HFF-Myc (cell line): ENCODE measurements at places on chromosomes 6 and 20.

DNA sequence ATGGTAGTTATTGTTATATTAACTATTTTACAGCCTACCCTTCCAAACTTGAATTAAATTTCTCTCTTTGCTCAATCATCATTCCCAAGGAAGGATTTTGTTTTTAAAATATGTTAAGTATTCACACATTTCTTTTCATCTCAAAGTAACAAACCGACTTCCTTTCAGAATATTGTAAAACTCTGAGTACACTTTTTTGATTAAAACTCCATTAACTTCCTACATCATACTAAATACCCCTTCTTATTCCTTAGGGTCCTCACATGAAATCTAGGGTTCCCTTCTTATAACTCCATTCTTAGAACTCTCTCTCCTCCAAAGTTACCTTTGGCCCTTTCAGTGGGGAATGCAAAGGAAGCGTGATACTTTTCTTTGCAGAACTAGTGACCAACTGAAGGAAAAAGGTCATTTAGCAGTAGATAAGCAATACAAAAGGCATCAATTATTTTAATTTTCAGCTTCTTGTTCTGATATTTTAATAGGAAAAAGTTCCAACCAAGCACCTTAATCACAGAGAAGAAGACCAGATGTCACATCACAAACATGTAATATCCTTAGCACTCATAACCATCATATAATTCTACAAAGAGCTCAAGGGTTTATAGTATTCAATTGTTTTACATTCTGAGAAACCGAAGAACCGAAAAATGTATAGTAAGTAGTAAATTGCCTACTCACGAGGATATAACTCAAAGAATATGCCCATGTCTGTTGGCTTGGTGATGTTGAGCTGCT, 494 bp downstream of the RHAG start:
- DNase-seq: no peak

DNA sequence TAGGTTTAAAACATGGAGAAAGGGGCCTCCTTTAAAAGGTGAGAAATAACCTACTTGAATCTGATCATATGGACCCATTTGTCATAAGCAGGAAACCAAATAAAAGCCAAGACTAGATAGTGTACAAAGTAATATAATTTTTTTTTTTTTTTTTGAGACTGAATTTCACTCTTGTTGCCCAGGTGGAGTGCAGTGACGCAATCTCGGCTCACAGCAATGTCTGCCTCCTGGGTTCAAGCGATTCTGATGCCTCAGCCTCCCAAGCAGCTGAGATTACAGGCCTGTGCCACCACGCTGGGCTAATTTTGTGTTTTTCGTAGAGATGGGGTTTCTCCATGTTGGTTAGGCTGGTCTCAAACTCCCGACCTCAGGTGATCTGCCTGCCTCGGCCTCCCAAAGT, 89.2 kb downstream of the SASH1 start:
- no peak for DNase-seq

DNA sequence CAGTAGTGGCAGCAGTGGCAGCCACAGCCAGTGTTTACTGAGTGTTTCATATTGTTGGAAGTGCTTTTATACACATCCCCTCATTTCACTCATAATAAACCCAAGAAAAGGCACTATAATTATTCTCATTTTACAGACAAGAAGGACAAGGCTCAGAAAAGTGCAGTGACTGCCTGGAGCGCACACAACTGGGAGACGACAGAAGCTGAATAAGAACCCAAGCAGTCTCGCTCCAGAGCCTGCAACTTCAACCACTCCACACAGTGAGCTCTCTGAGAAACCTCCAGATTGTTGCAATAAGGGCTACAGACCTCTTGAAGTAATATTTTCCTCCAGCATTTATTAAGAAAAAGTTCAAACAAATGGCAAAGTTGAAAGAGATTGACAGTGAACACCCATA, 76.9 kb downstream of the PLCG1 start:
- no peak for DNase-seq

DNA sequence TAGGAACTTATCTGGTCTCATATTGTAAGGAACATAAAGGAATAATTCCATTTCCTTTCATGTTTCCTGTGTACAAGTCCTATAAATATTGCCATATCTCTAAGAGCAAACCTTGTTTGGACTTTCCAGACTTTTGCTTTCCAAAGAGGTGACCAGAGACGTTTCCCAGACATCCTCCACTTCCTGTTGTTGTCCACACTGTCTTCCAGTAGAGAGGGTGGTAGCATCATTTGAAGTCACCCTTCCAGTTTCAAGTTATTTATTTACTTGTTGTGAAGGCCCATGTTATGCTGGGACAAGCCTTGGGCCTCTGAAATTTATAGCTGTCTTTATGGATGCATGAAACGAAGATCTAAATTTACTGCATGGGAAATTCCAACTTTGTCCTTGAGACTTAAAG, 10.6 kb upstream of the TGM3 start:
- DNase-seq: no peak

- no peak for DNase-seq
These were observed 200.5 kb upstream of the MCHR2 start for GRCh38 chr6:100194535-100194934.

DNA sequence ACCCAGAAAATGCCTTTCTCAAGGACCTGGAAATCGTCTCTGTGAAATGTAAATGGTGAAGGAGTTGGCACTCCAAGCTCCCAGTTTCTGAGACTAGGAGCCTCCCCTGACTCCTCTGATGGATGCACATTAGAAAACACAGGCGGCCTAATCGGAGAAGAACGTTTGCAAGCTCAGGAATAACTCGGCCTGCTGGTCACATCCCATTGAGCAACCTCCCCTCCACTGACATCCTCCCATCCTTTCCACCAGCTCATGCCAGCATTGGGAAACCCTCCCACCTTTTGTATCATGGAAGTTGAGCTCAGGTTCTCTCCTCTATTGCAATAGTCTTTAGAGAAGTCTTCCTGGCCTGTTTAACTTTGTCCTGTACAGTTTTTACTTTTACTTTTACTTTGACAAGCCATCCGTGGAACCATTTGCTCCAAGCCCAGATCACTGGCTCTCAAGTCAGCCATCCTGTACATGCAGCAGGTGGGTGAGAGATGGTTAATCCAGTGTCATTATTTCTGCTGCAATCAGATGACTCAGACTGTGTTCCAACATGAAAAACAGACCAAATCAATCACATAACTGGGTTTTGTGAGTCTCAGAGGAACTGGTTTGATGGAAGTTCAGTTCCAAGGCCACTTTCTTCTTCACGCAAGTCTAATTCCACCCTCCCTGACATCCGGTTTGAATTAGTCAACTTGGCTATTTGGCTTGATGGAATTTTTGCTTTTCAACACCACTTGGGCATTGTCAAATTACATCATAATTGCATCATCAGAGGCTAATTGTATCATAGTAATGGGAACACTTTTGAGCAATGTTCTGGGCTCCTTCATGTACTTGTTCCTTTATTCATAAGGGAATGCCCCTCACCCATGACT, 619.4 kb upstream of the CDH4 start:
- no peak for DNase-seq

DNA sequence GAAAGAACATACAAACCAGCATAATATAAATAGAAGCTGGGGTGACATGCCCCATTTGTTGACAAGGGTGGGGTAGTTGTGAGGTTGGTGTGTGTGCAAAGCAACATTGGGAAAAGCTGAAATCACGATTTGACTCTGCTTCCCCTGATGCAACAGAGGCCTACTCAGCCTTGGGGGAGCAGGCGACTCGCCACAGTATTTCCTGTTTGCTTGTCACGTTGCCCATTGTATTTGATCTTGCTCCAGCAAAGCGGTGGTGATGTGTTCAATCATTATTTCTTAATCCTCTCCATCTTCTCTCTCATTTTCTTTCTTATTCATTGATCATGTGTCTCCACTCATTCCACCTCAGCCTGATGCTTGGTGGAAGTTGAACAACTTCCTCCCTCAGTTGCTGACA, 165.8 kb upstream of the CITED2 start:
- DNase-seq: no peak

DNA sequence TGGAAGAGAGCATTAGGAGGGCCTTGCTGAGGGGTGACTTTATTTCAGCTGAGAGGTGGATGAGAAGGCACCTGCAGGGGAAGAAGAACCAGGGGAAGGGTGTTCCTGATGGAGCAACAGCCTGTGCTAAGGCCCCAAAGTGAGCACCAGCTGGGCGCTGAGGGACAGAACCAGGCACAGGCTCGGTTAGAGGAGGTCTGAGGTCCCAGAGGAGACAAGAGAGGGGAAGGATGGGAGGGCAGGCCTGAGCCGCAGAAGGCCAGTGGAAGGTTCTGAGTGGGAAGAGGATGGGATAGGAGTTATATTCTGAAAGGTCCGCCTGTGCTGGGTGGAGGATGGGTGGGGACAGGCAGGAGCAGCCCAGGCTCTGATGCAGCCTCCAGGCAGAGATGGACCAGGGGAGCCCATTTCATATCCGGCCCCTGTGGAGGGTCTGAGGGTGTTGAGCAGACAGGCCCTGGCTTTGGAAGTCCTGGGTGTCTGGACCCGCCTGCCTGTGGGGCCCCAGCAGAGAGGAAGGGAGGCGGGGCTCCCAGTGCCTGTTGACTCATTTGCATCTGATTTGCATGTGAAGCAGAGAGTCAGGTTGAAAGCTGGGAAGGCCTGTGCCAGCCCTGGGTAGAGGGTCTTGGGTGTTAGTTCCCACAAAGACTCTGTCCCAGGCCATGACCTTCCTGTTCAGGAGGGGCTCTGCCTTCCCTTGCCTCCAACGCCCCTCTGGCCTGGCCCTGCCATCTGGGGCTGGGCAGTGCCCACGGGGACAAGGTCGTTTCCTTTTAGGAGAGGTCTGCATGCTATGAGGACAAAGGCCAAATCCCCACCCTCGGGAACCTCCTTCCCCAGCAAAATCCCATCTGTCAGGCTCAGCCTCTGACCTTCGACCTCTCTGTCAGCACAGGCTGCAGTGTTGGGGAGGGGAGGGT, 10.6 kb upstream of the FAM110A start:
- no peak for DNase-seq

DNA sequence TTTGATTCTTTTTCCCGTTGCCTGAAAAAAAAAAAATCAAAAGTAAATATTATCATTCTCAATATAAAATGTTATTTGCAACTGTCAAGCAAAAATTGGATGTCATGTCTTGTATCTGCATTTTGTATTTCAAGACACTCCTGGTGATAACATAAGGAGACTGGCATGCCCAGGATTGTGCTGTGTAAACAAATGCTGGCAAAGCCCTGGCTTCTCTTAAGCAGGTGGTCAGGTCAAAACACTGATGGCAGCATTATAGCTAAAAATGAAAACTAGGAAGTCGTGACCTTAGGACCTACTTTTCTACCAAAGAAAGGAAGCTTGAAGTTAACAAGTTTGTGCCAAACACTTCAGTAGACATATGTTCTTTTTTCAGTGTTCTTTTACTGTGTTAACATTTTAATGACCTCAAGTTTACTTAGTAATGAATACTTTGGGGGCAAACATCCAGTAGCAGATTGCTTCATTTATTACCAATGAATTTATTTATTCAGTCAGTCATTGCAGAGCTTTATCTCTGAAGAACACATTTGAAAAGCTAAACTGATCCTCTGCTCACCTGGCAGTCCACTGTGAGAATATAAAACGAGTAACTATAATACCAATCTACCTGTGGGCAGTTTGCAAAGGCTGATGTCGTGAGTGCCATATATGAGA, 243.1 kb upstream of the FLRT3 start:
- no peak for DNase-seq

- DNase-seq: no peak
These were observed 156.7 kb downstream of the JARID2 start for GRCh38 chr6:15402406-15403045.

DNA sequence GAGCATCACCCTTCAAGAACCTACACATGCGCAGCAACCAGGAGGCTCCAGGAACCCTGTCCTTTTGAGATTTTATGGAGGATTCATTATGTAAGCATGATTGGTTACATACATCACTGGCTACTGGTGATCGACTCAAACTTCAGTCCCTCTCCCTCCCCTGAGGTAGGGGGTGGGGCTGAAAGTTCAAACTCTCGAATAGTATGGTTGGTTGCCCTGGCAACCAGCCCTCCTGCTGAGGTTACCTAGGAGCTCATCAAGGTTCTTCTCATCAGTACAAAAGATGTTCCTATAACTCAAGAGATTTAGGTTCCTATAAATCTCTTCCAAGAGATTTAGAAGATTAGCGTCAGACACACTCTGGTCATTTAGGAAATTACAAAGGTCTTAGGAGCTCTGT, 21.9 kb upstream of the ZSCAN9 start:
- no peak for DNase-seq

- DNase-seq: no peak
These were observed 1.1 kb upstream of the PRSS35 start for GRCh38 chr6:83511266-83511665.

DNA sequence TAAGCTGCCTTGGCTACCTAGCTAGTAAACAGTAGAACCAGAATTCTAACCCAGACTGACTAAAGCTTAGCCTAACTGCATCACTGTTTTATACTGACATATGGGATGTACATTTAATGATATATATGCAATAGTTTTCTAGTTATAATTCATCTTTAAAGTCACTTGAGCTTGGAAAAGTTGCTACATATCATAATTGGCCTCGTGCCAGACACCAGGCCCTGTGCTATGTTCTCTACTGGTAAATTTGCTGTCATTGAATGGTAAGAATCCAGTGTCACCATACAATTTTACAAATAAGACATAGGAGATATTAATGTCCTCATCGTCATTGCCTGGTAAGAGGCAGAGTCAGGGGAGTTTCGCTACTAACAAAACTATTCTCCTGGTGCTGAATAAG, 396.8 kb downstream of the CDKAL1 start:
- DNase-seq: no peak

- no peak for DNase-seq
These were observed 570.4 kb upstream of the GJE1 start for GRCh38 chr6:141562186-141562811.

DNA sequence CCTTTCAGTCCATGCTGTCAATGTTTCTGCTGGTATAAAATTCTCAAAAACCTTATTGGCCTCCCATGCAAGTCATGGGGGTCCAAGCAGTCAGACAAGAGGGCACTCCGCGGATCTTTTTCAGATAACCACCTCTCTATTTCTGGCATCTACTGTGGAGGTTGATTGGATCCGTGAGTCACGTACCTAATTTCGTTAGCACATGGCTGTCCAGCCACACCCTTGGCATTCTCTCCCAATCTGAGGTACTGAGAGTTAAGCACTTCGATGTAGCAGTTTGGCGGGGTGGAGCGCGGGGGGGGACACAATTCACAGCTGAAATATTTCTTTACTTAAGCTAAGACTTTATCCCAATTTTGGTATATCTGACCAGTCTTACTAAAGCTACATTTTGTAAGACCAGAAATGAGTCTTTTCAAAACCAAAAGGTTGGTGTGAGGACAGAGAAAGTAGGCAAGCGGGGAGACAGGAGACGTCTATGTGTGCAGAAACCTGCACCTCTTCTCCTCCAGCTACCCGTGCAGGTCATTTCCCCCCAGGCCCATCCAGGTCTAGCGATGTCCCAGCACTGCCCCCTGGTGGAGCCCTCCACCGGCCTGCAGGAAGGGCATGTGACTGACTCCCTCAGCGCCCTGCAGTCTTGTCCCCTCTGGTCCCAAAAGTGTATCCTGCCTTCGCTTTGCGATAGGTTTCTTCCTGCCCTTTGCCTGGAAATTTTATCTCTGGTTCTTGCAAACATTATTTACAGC, 113.1 kb downstream of the ADAT2 start:
- DNase-seq: no peak

DNA sequence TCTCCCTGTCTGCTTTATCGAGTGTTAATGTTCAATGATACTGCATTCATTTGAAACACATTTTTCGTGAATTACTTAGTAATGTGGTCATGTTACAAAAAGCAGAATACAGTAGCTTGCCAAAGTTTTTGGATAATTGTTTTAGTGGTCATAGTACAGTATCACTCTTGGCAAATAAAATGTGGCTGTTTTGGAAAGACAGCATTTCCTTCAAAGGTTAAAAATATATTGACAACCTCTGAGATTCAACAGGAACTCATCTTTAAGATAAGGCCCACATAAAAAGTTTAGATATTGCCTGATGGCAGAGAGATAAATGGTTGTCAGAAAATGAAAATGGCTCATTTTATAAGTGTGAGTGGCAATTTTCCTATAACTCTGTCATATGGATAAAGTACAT, 297.7 kb upstream of the MAN1A1 start:
- no peak for DNase-seq
